Left kidney (tissue), 8 donors: ENCODE measurements at places on chromosomes 16 and 17.
A peak's percentile ranks its signal among the peaks of the same experiment; 100 is the strongest.

DNA sequence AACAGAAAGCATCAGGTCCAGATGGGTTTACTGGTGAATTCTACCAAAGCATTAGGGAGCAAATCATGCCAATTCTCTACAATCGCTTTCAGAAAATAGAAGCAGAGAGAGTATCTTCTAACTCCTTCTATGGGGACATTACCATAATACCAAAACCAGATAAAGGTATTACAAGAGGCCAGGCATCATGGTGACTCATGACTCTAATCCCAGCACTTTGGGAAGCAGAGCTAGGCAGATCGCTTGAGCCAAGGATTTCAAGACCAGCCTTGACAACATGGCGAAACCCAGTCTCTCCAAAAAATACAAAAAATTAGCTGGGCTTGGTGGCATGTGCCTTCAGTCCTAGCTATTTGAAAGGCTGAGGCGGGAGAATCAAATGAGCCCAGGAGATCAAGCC is 23.0 kb downstream of the HBQ1 start:
- no peak for DNase-seq

DNA sequence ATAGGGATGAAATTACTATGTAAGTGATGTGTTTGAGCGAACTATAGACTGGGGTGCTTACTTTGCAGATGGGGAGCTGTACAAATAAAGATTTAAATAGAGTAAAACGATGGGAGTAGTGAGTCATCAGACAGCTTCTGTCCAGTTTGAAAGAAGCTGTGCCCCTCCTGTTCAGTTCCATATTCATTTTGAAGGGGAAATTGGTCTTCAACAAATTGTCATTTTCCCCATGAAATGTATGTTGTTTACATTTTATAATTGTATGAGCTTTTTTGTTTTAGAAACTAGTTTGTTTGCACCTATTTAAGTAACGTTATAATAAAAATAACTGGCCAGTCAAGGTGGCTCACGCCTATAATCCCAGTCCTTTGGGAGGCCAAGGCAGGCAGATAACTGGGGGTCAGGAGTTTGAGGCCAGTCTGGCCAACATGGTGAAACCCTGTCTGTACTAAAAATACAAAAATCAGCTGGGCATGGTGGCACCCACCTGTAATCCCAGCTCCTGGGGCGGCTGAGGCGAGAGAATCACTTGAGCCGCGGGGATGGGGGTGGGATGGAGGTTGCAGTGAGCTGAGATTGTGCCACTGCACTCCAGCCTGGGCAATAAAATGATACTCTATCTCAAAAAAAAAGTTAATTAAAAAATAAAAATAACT is 20.2 kb downstream of the SEC14L1 start:
- DNase-seq = no peak

GRCh38 chr17:31092475-31093064 is 2.2 kb upstream of the NF1 start:
- no peak for DNase-seq

GRCh38 chr17:58337600-58338453 is 9.2 kb upstream of the TSPOAP1 start:
- DNase-seq = peak; percentile 60

GRCh38 chr17:39841134-39841683 is 22.9 kb downstream of the IKZF3 start:
- no peak for DNase-seq

DNA sequence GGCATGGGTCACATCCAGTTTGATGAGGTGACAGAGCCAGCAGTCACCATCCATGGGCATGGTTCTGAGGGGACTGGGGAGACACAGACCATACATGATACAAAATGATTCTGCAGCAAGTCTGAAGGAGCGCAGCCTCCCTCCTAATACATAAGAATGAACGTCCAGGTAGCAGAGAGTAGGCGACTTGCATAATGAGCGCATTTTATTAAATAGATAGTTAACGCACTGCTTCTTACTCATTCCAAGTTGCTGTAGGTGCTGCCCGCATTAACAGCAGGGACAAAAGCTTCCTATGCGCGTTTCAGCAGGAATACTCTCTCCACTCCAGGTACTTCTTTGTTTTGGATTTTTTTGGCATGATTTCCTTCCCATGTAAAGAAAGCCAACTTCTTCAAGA is 73.8 kb downstream of the SLC5A11 start:
- no peak for DNase-seq

DNA sequence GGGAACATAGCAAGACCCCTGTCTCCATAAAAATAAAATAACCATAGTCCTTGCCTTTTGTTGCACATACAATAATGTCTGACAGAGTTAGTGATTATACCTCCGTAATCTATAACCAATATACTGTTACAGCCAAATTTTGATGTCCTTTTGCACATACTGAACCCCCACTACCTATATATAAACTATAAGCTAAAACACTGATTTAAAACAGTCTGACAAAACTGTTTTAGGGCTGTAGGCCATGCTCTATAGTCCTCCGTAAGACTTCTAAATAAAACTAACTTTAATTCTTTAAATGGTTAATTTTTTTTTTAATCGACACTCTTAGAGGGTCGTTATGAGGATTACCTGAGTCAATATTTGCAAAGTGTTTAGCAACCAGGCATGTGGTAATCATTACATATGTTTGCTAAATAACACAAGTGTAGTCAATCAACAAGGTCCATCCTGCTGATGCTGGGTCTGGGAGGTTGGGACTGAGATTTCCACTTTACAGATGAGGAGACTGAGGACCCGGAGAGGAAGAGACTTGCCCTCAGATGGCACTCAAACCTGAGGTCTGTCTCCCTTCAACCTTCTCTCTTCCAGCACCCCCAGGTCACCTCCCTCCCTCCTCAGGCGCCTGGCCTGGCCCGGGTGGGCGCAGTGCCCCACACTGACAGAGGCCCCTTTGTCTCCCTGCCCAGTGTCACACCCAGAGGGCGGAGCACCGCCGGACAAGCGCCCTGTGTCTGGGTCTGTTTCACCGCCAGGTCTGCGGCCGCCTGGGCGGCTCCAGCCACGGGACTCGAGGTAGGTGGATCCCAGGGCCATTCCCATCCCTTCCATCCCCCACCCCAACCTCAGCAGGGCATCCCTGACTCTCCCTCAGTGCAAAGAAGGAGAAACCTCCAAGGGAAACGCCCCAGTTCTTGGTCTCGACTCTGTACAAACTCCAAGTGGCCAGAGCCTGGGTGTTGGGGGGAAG is 10.3 kb downstream of the ZNF385C start:
- no peak for DNase-seq

GRCh38 chr17:20266806-20267458 is 200.4 kb downstream of the LGALS9B start:
- DNase-seq = no peak

DNA sequence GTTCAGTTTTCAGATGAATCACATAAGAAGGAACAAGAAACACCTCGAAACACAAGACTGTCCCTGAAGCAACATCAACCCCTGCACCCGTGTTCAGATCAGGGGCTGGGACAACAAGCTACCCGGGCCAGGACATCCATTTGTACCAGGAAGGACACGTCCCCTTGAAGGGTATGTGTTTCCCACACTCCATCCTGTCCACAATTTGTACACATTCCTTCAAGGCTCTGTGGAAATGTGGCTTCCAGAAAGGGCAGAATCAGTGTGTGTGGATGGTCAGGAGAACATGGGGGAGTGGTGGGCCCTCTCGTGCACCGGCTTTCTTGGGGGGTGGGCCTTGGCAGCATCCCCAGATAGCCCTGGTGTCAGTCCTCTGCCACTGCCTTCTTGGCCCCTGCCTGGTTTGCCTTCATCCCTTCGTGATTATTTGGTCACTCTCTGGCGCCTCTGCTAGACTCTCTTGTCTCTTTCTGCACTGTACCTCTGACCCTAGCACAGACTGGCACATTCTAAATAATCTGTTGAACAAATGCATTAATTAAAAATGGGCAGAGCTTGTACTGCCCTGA is 10.3 kb downstream of the KIFC3 start:
- no peak for DNase-seq

GRCh38 chr17:48459070-48459844 is 29.2 kb upstream of the SKAP1 start:
- no peak for DNase-seq

DNA sequence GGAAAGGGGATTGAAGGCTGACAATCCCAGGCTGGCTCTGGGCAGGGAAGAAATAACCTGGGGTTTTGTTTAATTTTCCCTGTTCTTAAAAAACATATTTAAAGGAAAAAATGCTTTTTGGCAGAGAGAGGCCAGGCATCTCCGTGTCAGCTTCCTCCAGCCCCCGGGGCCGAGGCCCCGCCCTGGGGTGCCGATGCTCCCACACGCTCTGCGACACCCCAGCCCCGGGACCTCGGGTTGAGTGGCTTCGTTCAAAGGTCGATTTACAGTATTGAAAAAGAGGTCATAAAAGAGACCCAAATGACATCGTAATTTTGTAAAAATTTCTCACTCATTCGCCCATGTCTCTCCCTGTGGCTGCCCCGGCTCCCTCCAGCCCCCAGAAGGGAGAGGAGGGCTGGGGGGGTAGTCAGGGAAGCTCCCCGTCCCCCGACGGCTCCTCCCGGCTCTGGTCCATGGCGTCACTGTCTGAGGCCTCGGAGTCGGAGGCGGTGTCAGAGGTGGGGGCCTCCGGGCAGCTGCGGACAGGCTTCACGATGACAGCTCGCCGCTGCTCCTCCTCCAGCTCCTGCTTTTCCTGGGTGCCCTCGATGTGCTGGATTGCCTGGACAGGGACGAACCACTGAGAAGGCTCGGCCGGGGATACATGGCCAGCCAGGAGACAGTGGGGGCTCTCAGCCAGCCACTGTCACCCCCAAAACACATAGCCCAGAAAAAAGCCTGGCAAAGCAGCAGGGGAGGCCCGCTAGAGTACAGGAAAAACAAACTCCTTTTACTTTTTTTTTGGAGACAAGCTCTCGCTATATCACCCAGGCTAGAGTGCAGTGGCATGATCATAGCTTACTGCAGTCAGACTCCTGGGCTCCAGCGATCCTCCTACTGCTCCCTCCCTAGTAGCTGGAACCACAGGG is 14.9 kb downstream of the TFAP4 start:
- DNase-seq = no peak

- peak; percentile 77 for DNase-seq
Measured at GRCh38 chr16:84836234-84836647, 16.5 kb downstream of the CRISPLD2 start.
